ENCODE measurements at places on chromosomes 2 and 18. TPM values are rescaled to one million over a fixed set of nuclear protein-coding genes. Genes with fewer than 3 reads are reported as not detected.

The HJURP gene
- 1.1 TPM for total RNA-seq

The PDE11A gene
- total RNA-seq: not detected

The PRKD3 gene
- total RNA-seq: 55.8 TPM

The DCC gene
- 0.09 TPM for total RNA-seq

The LOXHD1 gene
- total RNA-seq: not detected

The RASGRP3 gene
- total RNA-seq: 5.9 TPM

The DSC1 gene
- total RNA-seq: 0.25 TPM

The DNER gene
- not detected for total RNA-seq

The LRRC30 gene
- total RNA-seq: not detected

The ABHD1 gene
- total RNA-seq: 0.09 TPM

The NYAP2 gene
- total RNA-seq: not detected

The SIX3 gene
- not detected for total RNA-seq

The TRAPPC12 gene
- total RNA-seq: 62.7 TPM

The TMEM214 gene
- total RNA-seq: 71.6 TPM

Measured in fibroblast of the aortic adventitia (primary cell).